ENCODE measurements at places on chromosomes 16 and 17.
A peak's percentile ranks its signal among the peaks of the same experiment; 100 is the strongest.

DNA sequence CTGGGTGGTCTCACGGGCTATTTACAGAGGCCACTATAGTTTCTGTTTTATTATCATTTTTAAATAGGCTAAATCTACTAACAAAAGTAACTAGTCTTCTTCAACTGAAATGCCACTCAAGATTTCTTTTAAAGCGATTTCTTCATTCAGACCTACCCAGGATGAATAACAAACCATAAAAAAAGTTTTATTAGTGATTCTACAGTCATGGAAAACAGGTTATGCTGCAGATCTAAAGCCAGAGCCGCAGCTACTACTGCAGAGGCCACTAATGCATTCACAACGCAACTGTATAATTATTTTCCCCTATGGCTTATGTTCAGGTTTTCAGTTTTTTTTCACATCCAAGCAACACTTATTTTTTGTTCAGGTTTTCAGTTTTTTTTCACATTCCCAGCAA lies 136.2 kb upstream of the AXIN2 start:
- no peak for DNase-seq

DNA sequence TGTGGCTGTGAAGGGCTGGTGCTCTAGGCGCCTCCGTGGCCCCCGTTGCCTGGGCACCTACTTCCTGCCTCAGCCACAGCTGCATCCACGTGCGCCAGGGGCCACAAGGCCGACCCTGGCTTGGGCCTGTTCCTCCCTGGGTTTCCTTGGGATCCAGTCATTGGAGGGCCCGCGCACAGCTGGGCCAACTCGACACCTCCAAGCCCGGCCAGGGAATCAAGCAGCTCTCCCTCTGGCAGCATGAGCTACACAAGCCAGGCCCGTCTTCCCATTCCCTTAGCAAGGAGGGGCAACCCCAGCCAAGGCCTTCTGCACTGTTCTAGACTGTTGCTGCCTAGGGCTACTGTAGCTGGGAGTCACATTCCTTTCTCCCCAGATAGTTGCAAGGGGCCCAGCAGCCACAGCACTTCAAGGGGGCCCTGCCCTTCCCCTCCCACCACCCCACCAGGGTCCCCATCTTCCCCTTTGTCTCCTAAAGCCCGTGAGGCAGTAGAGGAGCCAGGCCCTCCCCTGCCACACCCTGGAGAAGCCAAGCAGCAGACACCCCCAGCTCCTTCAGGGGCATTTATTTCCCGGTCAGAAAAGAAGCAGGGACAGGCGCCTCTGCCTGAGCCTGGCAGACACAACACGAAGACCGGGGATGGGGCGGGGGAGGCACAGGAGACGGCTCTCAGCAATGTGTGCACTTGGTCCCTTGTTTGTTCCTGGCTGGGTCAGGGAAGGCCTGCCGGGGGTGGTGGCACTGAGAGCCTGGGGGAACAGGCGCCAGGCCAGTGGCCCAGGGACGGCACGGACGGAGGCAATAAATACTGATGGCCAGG lies 3.8 kb downstream of the ARHGDIA start:
- no peak for DNase-seq

- DNase-seq: no peak
Measured at GRCh38 chr16:26505496-26505895, 561.2 kb upstream of the C16orf82 start.

DNA sequence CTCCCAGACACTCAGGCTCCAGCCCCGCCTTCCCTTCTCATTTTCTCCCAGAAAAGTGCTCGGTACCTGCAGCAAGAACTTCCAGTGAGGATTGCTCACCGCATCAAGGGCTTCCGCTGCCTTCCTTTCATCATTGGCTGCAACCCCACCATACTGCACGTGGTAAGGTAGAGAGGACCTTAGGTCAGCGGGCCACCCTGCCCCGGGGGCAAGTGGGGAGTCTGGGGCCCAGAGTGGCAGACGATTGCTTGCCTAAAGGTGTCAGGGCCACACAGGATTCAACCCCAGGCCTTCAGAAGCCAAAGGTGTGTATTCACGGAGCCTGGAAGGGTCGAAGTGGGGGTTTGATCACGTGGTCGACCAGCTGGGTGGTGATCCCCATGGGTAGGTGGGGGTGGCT lies 1.4 kb downstream of the BCKDK start:
- DNase-seq: no peak

DNA sequence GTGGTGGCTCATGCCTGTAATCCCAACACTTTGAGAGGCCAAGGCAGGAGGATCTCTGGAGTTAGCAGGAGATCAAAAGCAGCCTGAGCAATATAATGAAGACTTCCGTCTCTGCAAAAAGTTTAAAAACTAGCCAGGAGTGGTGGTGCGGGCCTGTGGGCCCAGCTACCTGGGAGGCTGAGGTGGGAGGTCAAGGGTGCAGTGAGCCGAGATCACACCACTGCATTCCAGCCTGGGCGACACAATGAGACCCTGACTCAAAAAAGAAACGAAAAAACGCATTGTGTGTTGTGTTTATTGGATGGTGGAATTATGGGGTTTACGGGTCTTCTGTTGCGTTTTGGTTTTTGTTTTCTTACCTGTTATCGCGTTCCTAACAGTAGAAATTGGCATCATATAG lies 863 bp upstream of the DDX19A start:
- DNase-seq: no peak

DNA sequence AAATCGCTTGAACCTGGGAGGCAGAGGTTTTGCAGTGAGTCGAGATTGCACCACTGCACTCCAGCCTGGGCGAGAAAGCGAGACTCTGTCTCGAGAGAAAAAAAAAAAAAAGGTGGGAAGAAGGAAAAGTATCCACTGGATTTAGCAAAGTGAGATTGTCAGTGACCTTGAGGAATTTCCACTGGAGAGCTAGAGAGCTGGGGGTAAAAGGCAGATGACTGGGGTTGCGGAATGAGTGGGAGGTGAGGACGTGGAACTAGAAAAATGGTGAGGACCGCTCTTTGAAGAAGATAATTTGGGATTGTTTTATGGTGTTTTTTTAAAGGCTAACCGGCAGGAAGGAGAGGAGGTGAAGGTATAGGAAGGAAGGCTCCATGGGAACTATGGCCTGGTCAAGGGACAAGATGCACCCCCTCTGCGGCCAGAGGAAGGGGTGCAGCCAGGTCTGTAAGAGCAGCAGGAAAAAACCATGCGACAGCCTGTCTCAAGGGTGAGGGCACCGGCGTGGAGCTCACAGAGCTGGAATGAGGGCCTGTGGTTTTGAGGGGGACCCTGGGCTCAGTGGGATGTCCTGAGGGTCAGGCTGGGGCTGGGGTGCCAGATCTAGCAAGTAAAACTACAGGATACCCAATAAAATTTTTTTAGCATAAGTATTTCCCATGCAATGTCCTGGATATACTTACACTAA lies 694 bp upstream of the MLST8 start:
- DNase-seq: no peak

DNA sequence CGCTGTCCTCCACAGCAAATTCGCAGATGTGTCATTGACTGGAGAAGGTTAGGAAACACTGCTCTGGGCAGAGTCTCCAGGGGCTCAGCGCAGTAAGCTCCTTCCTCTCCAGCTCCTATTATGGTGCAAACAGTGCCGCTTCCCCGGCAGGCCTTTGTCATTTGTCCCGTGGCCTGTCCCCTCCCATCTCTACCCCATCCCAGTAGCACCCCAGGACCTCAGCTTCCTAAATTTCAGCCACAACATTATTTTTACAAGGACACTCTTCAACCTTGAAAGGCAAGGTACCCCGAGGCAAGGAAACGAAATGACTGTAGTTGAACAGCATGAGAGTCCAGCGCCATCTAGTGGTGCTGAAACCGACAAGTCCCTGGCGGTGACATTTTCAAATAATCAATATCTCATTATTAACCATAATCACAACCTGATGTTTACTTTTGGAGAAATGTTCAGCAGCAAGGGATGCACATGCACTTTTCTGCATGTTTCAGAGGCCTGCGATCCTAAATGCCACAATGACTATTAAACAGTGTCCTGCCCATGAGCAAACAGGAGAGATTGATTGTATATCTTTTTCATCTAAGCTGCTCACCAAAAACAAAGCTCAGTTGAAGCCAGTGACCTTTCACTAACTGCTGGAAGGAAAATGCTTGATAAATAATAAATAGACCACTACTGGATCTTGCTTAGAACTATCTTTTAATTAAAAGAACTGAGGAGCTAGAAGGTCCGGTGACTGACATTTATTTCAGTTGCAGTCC lies 16.5 kb downstream of the MRPS23 start:
- peak; percentile 53 for DNase-seq

DNA sequence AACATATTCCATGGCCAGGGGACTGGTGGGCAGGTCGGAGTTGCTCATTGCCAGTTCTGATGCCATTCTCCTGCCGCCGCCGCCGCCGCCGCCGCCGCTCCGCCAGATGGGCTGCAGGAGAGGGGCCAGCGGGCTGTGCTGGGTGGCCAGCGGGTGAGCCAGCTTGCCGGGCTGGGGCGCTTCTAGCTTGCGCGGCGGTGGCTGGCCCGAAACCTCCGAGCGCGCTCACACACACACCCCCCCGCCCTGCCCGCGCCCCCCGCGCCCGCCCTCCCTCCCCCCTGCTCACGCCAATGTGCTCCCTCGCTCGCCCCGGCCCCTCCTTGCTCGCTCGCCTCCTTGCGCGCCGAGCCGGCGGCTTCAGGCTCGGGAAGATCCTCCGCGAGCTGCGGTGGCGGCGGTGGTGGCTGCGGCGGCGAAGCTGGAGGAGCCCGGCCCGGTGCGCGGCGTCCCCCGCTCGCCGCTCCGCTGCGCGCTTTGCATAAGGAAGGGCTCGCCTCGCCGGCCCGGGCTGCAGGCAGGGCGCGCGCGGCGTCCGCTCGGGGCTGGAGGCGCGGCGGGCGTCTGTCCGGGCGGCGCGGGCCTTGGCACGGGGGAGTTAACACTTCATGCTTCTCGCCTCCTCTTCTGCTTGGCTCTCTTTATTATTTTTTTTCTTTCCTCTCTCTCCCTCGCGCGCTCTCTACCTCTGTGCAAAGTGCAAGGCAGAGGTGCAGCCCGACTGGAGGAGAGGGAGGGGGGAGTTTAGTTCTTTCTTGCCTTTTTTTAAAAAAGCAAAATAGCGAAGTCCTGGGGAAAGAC lies 500 bp downstream of the MAF start:
- DNase-seq: no peak

DNA sequence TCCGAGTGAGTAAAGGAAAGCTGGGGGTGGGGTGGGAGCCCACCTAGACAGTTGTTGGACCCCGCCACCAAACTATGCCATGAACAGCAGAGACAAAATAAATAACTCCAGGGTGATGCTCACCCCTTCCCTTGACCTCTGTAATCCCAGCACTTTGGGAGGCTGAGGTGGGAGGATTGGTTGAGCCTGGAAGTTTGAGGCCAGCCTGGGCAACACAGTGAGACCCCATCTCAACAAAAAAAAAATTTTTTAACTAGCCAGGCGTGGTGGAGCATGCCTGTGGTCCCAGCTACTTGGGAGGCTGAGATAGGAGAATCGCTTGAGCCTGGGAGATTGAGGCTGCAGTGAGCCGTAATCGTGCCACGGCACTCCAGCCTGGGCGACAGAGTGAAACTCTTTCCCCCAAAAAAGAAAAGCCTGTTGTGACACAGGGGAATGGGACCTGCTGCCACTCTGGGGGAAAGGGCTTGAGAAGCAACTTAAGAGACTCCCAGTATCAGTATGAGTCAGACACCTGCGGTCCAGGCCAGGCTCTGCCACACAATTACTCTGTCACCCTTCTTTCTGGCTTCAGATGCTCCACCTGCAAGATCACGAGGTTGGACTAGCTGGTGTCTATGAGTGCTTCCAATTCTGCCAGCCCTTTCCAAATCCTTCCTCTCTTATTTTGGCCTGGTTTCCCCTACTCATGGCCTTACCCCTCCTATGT lies 5.0 kb downstream of the SGCA start:
- no peak for DNase-seq

DNA sequence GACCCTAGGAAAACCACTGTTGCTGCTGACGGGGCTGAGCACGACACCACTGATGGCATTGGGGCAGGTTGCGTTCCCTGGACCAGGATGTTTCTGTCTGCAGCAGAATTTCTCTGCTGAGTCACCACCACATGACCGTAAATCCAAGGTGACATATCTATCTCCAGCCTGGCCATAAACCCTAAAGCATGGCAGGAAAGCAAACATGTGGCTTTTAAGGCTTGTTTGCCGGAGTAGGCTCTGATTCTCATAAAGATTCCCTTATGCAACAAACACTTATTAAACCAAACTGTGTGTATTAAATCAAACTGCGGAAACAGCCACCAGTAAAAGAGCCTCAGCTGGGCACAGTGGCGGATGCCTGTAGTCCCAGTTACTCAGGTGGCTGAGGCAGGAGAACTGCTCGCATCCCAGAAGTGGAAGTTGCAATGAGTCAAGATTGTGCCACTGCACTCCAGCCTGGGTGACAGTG lies 17.3 kb downstream of the MPHOSPH6 start:
- no peak for DNase-seq

- no peak for DNase-seq
Measured at GRCh38 chr17:951325-952132, 28.0 kb downstream of the NXN start.

- no peak for DNase-seq
Measured at GRCh38 chr16:66318505-66318904, 48.0 kb upstream of the CDH5 start.

DNA sequence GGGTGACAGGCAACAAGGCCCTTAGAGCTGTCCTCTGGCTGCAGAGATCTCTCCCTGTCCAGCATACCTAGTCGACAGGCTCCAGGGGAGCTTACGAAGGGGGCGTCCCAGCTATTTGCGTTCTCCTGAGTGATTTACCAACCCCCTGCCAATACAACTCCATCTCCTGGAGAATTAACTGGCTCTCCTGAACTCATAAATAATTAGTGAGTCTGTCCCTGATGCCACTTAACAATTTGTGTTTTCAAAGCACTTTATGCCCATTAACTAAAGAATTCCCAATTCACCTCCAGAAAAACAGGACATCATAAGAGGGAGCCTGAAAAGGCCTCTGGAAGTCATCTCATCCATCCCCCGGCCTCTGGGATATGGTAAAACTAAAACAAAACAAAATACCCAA lies 26.7 kb downstream of the SDK2 start:
- DNase-seq: no peak
